ENCODE measurements at places on chromosomes 6 and 20. TPM values are rescaled to one million over a fixed set of nuclear protein-coding genes. Genes with fewer than 3 reads are reported as not detected.

Gene HLA-DRB1
- polyA plus RNA-seq, result not detected

Gene NR2E1
- not detected for polyA plus RNA-seq

Gene CAGE1
- not detected for polyA plus RNA-seq

Gene CALHM5
- polyA plus RNA-seq, result 7.7 TPM

Gene SLC12A5
- polyA plus RNA-seq, result 0.55 TPM

Measured in AG04450 (cell line).